Activated CD8-positive, alpha-beta T cell treated with anti-CD3 and anti-CD28 coated beads for 36 hours (primary cell): ENCODE measurements at places on chromosomes 1 and 21. TPM values are rescaled to one million over a fixed set of nuclear protein-coding genes. Genes with fewer than 3 reads are reported as not detected.

LMX1A gene
- total RNA-seq: not detected

CDK18 gene
- total RNA-seq: 8.4 TPM

TNFRSF18 gene
- 126 TPM for total RNA-seq

VTCN1 gene
- total RNA-seq: not detected

MRPS21 gene
- total RNA-seq: 73.4 TPM

SYT14 gene
- not detected for total RNA-seq

MTARC2 gene
- total RNA-seq: not detected

GBP4 gene
- 38.3 TPM for total RNA-seq

LINGO4 gene
- total RNA-seq: not detected

TIE1 gene
- total RNA-seq: 0.25 TPM

ARMH1 gene
- total RNA-seq: 165 TPM

TSACC gene
- total RNA-seq: not detected

CATSPERE gene
- 0.20 TPM for total RNA-seq

OR10R2 gene
- not detected for total RNA-seq

RGL1 gene
- total RNA-seq: 1.2 TPM

CLEC20A gene
- total RNA-seq: not detected

CD53 gene
- total RNA-seq: 251 TPM

FAM163A gene
- not detected for total RNA-seq

AMY2A gene
- not detected for total RNA-seq

CGN gene
- total RNA-seq: 1.9 TPM

DNA sequence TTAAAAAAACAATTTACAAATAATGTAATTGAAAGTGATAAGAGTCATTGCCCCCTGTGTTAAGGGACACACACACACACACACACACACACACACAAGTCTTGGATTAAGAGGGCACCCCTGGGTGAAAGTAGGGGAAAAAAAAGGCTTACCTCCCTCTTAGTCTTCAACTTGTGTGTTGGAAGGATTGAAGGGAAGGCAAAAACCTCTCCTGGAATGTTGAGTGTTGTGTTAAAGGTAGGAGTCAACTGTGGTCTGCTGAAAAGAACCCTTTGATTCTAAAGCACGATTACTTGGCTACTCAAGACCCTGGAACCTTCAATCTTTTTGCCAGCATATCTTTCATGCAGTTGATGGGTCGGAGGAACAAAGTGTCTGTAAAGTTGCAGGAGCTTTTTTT is 6.4 kb downstream of the PBX1 start:
- DNase-seq: no peak

- DNase-seq: no peak
These were observed 643 bp upstream of the MOB3C start for GRCh38 chr1:46617108-46617800.

- DNase-seq: no peak
These were observed 11.5 kb downstream of the LRP8 start for GRCh38 chr1:53316424-53316765.

- no peak for DNase-seq
These were observed 39.9 kb upstream of the AJAP1 start for GRCh38 chr1:4614371-4615137.

DNA sequence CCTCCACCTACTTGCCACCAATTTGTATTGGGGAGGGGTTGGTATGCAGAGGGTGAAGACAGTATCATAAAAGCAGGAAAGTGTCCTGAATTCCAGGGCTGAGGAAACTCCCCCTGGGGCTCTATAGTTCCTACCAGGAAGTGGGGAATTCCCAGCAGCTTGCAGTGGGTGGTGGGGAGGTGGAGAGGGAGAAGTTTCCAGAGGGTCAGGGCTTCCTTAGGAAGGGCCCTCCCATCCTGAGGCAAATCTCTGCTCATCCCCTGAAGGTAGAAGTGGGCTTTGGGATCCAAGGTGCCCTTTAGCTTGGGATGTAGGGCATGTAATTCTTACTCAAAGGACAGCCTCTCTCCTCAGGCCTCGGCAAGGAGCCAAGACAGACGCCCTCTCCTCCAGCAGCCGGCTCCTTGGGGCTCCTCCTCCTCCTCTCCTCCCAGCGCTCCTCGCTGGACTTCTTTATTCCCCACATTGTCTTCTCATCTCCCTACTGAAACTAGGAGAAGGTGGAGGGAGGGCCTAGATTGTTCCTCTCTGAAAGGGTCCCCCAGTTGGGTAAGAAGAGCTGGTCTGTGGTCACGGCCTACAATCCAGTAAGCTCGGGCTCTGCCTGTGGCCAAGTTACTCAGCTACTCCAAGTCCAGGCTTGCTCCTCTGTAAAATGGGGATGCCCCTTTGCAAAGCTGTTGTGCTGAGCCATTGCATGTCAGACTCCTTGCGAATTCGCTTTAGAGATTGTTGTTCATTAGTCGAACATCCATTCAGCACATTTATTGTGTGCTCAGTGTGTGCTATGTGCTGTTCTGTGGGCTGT is 17.9 kb upstream of the CSF1 start:
- no peak for DNase-seq

DNA sequence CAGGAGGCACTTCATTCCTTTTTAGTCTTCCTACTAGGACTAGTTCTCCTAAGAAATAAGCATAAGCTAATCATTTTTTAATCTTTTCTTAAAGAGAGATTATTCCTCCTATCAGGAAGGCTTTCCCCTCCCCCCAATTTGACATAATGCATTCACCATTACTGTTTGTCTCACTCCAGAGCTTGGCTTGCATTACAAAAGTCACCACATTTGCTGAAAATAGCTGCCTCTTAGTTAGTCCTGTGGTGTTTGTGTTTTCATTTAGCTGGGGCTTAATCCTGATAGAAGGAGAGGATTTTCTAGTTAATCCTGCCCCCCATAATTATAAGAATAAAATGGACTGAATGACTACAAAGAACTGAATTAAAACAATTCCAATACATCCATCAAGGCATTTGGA is 307.1 kb upstream of the RRP15 start:
- DNase-seq: no peak

GRCh38 chr21:14630556-14631069 is 84.5 kb upstream of the SAMSN1 start:
- no peak for DNase-seq

DNA sequence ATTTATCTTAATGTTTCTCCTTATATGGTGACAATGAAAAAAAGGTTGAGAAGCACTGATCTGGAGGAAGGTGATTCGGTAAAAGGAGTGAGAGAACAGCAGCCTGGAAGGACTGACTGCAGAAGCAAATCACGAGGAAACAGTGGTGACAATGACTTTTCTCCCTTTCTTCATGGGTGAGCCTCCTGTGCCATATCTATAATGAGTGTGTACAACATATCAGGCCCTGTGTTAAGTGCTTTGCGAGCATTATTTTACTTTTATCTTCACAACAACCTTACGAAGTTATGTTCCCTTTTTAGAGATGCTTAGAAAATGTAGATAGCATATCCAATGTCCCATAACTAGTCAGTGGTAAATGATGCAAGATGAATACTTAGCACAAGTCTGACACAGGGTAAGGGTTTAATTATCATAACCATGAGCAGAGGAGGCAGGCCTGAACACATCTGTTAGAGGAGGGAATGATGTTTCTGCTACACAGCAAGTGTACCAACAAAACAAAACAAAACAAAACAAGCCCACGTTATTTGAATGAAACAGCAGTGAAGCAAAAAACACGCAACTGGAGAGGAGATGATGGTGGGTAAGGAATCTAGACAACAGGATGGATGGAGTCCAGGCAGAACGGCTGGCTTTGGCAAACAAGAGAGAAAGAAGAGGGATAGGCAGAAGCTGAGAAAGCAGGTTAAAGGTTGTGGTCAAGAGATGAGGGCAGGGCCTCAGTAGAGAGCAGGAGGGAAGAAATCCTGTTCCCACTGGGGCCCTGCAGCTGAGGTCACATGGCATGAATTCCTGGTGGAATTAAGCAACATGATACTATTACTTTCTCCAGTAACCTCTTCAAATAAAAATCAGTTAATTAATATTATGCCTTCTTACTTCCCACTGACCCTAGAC is 29.6 kb downstream of the GNG12 start:
- DNase-seq: no peak

DNA sequence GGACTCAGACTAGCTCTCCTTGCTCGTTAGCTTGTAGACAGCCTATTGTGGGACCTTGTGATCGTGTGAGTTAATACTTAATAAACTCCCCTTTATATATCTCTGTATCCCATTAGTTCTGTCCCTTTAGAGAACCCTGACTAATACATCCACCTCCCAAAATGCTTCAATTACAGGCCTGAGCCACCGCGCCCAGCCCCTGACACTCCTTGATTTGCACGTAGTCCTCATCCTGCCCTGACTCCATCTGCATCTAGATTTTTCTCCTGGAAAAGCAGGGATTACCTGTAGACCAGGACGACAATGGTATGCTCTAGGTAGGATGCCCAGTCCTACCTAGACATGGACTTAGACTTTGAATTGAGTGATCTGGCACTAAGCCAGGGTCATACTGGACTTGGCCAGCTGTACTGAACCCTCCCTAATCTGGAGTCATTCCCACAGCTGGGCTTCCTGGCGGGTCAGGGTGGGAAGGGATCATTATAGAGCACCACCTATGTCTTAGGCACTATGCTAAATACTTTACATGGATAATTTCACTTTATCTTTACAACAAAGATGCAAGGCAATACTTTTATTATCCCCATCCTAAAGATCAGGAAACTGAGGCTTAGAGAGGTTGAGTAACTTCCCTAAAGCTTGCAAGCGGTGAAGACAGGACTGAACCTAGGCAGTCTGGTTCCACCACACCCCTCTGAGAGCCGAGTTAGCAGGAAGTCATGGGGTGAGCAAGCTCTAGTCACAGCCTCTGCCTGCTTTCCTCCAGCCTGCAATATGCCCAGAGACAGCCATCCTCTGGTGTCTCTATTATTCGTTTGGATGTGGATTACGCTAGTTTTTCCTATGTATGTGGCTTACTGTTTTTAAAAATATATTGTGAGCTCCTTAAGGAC is 89.4 kb downstream of the DTL start:
- no peak for DNase-seq

DNA sequence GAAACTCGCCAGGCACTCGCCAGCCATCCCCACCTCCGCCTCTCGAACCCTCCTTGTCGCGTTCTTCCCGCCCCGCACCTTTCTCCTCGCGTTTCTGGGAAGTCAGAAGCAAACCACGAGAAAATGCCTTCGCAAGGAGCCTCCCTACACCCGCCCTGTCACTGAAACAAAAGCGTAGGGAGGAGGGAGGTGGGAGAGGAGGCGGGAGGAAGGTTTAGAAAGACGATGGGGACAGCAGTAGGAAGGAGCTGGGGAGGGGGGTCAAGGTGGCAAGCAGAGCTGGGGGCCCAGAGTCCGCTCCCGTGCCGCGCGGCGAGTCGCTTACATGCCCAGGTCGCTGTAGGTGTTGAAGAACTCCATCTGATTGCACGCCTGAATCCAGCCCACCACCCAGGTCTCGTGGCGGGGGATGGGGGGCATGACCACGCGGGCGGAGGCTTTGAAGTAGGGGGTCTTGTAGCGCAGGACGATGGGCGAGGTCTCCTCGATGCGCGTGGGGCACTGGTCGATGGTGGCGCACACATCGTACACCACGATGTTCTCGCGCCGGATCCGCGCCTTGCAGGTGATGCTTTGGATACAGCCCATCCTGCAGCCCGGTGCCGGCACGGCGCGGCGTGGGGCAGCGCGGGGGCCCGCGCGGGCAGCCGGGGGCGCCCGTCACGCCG is 1.0 kb downstream of the FAM78B start:
- DNase-seq: no peak

DNA sequence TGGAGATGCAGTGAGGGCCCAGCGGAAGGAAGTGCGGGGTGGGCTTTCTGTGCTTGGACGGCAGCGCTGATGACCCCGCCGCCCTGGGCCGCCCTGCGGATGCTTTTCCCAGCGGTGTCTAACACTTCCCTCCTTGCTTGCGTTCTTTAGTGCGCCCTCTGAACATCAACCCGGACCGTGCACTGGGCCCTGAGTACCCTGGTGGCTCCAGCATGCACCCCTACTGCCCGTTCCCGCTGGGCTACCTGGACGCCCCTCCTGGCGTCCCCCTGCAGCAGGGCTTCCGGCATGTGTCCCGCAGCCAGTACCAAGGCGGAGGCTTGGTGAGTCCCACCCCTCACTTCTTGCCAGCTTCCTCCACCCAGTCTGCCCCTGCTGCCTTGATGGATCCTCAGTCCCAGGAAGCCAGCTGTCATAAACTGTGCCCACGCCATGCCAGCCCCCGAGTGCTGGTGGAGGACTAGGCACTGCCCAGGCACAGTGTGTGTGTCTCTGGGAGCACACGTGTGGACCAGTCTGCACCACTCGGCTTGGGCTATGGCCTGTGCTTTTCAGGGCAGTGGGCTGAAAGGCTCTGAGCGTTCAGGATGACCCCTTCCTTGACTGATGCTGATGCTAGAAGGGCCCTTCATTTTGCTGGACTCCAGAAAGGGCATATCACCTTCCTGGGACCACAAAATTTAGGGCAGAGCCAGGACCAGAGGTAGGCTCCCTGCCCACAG is 2.3 kb downstream of the DMRTB1 start:
- no peak for DNase-seq

DNA sequence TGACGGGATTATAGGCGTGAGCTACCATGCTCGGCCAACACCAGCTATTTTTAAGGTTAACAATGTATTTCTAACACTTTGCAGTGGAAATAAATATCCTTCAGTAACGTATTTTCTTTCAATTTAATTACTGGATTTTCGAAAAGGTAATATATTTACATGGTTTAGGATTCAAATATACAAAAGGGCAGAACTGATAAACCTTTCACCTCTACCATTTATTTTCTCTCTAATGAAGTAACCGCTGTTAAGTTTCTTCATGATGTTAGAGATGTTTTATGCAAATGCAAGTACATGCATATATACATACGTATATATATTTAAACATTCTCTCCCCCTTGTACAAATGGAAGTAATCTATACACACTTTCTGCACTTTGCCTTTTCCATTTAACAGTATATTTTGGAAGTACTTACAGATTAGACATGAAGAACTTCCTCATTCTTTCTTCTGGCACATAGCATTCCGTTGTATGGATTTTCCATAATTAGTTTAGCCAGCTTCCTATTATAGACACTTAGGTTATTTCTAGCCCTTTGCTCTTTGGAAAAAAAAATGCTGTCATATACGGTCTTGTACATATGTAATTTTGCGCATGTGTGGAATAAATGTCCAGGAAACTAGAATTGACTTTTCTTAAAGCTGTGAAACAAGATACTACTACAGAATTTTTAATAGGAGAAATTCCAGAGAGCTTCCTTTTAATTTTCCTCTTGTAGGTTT is 14.9 kb upstream of the HJV start:
- DNase-seq: no peak

DNA sequence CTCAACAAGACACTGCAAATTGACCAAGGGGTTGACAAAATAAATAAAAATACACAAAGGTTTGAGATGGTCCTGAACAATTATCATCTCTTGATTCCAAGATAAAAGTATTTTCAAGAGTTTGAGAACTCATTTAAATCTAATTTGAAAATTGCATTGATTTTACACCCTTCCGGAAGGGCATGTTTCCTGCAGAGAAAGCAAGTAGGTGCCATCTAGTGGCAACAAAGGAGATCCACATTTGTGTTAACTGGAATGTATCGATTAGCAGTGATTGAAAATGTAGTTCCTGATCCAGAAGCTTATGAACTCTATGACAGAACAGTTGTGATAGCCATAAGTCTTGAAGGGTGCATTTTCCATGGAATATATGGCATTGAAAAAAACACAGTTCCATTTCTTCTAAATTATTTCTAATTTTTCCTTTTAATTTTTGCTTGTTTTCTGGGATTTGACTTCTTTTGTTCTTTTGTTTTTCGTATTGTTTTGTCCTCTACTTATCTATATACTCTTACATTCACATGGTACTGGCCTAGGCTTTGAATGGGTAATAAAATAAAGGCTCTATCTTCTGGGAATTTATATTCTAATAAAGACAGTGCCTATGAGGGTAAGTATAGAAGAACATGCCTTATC is 143.7 kb downstream of the DNM3 start:
- no peak for DNase-seq

- no peak for DNase-seq
These were observed 327.7 kb downstream of the SMYD3 start for GRCh38 chr1:246179401-246179800.

GRCh38 chr1:53508991-53509666 is 49.9 kb downstream of the DMRTB1 start:
- DNase-seq: no peak
